Activated CD4-positive, CD25-positive, alpha-beta regulatory T cell treated with anti-CD3 and anti-CD28 coated beads, Interleukin-2, amount 50 U/mL, for 16 hours (primary cell): ENCODE measurements at places on chromosomes 5 and 9.

DNA sequence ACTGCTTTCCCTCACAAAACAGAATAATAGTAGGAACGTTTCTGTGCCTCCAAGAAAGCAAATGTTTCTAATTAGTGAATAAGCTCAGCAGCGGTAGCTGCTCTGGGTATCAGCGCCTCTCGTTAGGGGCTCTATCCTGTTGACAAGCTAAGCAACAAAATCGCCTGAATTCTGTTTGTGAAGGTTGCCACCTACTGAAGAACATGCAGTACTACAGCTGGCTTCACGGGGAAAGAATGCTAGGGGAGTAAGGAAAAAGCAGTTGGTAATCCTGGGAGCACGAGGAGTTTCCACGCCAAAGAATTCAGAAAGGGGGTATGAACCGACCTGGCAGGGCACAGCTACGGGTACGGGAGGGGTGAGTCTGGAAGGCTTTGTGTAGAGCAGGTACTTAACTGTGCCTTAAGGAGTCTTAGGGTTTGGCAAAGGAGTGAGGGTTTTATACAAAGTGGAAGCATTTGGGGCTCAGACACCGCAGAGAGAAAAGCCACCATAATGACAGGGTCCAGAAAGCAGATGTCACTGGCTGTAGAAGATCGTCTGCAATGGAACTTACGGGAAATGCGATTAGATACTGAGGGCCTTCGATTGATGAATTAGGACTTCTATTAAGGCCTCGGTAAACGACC, 171.7 kb downstream of the TTC39B start:
- DNase-seq, result no peak

DNA sequence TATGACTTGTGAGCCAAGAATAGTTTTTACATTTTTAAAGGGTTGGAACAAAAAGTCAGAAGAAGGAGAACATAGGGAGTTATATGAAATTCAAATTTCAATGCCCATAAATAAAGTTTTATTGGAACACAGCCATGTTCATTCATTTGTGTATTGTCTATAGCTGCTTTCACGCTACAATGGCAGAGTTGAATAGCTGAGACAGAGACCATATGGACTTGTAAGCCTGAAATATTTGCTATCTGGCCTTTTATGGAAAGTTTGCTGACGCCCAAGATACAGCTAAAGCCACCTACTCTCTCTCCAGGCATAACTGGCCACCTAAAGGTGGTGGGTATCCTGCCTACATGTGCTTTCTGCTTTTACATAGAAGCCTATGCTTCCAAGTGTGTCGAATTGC, 10.9 kb downstream of the DAB2IP start:
- no peak for DNase-seq

DNA sequence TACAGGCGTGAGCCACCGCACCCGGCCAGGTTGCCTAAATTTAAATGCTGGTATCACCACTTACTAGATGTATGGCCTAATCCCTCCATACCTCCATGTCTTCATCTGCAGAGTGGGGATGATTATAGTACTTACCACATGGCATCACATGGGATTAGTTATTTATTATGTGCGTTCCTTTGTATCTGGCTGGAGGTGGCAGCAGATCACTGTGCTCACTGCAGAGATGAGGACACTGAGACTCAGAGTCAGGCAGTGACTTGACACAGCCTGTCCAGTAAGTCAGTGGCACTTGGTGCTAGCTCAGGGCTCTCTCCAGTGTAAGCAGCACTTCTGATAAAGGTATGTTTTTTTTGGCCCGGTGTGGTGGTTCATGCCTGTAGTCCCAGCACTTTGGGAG, 38.4 kb upstream of the HAND1 start:
- DNase-seq, result no peak

DNA sequence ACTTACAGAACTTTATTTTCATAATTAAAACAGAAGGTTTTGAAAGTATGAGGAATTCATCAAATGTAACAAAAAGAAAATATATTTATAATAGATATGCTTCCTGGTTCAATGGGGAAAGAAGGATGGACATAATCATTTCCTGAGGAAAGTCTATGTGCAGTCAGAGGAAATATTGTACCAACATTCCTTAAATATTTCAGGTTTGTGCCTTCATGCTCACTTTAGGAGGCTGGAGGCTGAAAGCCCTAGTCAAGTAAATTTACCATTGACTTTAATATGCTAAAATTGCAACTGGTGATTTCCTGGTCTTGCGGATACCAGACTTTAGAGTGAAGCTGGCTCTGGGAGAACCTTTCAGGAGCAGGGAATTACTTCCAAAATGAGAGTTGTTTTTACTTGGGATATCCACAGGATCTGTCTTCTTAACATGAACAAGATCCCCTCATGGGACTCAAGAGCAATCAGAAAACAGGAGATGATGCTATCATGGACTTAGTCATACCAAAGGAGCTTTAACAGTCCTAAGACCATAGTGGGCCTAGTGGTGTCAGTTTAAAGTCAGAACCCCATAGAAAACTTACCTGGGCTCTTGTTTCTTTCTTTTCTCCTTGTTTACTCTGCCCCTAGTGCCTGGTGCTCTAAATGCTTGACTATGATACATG, 762.8 kb upstream of the GRAMD2B start:
- no peak for DNase-seq

- no peak for DNase-seq
These were observed 1.1 kb upstream of the ARSI start for GRCh38 chr5:150303660-150304386.

DNA sequence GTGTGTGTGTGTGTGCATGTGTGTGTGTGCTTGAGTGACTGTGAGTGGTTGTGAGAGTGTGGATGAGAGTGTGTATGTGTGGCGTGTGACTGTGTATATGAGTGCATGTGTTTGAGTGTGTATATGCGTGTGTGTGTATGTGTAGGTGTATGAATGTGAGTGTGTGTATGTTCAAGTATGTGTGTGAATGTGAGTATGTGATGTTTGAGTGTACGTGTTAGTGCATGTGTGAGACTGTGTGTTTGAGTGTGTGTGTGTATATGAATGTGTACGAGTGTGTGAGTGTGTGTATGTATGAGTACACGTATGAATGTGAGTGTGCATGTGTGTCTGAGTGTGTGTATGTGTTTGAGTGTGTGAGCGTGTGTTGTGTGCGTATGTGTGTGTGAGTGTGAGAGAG, 47.8 kb downstream of the KCNIP1 start:
- no peak for DNase-seq

DNA sequence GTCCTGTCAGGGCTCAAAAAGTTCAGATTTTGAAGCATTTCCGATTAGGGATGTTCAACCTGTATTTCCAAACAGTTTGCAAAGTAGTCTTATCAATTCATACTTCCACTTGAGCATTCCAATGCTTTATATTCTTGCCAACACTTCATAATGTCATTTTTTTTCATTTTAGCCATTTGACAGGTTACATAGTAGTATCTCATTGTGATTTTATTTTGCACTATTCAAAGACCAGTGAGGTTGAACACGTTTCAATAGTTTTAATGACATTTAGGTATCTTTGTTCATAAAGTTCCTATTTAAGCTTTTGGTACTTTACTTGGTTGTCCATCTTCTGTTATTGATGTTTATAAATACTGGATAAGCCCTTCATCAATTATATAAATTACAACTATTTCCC, 71.4 kb downstream of the CEP120 start:
- no peak for DNase-seq

GRCh38 chr5:176994460-176995121, 12.0 kb downstream of the UIMC1 start:
- no peak for DNase-seq

DNA sequence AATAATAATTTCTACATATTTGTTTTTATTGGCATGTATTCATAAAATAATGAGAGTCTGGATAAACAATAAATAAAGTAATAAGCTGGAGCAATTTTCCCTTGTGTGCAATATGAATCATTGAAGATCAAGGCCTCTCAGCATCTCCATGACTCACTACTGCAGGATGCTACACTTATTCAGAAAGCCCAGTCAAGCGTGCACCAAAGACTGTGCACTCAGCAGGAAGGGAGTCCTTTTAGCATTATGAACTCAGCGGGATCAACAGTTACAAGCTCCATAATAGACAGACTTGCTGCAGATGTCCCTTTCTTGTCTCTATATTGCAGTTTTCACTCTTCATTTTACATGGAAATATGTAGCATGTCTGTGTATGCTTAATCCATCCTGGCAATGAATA, 485.3 kb downstream of the CDH9 start:
- no peak for DNase-seq

DNA sequence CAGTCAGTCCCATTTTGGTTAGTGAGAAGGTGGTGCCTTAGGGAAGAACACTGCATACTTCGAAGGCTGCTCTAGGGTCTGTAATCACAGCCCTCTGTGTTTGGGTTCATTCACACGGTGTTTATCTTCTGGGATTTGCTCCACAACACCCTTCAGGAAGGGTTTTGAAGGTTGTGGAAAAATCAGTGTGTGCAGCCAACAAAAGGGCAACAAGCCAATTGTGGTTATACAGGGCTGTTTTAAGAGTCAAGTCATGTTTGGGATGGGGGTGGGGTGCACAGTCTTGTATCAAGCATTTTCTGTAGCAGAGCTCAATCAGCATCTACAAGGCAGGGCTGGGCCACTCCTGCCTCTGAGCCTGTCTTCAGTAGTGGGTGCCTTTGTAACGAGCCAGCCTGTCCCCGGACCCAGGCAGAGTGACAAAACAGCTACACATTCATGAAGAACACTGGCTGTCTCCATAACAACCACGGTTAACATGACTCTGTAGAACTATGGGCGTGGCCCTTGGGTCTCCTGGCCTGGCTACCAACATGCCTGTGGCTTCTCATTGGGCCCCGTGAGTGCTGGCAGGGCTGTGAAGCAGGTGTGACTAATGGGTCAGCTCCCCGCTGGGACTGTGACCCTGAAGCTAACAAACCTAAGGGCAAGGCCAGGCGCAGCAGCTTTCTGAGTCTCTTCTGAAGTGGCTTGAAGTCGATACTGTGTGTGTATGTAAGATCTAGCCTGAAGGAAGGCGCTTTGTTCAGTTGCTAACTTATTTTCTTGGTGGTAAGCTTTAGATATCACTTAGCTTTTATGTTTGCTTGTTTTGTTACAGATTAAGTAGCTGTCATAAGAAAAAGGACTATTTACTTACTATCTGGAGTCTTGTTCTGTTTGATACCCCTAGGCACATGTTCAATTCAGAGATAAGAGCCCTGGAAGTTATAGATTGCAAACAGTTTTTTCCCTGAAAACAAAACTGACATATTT, 27.9 kb upstream of the GOLM1 start:
- no peak for DNase-seq
